ENCODE measurements at places on chromosomes 12 and 14.

DNA sequence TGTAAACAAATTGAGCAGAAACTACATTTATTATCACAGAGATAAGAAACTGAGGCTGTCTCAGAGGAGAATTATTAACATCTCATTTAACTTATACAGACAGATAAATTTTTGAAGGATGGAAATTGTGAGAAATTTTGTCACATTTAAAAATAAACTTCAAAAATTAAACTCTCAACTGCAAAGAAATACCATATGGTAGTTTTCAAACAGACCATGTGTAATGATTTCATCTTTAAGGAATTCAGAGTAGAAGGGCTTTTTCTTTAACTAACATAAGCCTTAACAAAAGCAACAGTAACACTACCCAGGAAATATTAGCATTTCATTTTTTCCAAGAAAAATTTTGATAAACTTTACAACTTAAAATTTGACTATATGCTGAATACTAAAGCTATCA is 26.6 kb downstream of the NUP37 start:
- no peak for DNase-seq

DNA sequence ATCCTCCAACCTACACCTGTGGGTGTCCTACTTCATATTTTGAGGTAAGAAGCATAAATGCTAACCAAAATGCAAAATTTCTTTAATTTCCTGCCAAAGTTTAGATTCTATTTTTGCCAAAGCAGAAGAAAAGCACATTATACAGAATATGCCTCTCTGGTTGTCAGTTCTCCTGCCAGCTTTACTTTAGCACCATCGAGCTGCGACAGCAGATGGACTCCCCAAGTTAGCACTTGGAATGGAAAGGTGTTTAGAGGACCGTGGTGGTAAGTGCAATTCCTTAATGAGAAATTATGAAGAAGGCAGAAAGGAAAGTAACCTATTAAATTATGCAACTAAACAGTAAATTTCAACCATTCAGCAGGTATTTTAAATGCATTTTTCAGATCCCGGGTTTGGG is 326.6 kb downstream of the RERGL start:
- no peak for DNase-seq

DNA sequence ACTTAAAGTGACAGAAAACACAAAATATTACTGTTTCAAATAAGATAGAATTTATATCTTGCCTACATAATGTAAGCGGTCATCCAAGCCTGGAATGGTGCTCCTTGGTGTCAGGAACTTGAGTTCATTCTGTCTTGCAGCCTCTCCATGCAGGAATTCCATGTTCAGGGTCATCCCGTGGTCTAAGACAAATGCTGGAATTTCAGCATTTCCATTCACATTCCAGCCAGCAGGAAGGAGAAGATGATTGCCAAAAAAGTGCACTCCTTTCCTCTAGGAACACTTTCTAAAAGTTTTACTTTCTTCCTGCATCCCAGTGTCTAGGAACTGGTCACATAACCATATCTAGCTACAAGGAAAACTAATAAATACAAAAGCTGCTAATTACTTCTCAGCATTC is 106.3 kb downstream of the PTPRO start:
- DNase-seq, result no peak

GRCh38 chr12:23028158-23028802 is 403.3 kb downstream of the ETNK1 start:
- DNase-seq, result no peak

GRCh38 chr12:22215467-22216253 is 118.8 kb downstream of the ST8SIA1 start:
- DNase-seq, result no peak

- no peak for DNase-seq
Observed at GRCh38 chr14:89163031-89163636, 253.9 kb downstream of the FOXN3 start.

DNA sequence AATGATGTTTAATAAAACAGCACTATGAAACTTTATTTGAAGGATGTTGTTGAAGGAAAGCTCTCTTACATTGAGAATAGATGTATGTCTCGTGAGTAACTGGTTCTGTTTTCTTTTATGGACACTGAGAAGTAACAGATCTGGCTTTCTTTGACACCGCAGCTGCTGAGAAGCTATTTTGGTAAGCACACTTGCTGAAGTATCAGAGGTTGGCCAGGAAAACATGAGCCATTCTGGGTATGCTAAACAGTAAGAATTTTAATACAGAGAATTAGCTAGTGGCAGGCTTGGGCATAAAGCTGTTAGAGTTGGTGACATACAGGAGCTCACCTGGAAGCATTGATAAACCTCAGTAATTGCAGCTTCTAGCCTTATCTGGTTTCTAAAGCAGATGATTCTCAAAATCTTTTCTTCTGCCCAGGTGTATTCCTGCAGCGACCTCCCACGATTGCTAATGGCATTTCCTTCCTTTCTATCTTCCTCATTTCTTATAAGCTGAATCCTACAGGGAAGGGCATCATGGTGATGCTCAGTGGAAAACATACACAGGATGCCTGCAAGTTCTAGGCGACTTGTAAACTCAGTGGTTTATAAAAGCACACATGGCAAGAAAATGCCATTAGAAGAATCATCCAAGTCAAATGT is 291.6 kb upstream of the SLC16A7 start:
- no peak for DNase-seq

DNA sequence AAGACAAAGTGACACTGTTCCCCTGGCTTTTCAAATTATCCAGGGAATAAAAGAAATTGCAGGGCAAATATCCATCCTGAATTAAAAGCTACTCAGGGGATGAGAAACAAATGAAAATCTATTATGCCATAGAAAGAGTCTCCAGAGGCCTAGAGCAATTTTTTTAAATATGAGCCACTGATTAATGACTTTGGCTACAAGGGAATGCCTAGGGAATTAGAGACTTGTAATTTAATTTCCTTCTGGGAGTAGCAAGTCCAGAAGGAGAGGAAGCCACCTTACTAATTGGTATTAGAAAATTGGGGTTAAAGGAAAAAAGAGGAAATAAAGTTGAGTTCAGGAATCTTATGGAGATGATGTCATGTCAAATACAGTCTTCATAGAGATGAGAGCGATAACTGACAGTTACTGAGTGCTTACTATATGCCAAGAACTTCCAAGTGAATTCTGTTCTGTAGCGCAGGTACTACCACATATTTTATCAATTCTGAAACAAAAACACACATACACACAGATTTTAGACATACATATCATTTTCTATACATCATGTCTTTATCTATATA is 304.4 kb downstream of the DUSP6 start:
- DNase-seq, result no peak

GRCh38 chr12:76687981-76688380 is 75.9 kb upstream of the ZDHHC17 start:
- no peak for DNase-seq

- no peak for DNase-seq
Observed at GRCh38 chr12:96210376-96211055, 16.3 kb downstream of the ELK3 start.

DNA sequence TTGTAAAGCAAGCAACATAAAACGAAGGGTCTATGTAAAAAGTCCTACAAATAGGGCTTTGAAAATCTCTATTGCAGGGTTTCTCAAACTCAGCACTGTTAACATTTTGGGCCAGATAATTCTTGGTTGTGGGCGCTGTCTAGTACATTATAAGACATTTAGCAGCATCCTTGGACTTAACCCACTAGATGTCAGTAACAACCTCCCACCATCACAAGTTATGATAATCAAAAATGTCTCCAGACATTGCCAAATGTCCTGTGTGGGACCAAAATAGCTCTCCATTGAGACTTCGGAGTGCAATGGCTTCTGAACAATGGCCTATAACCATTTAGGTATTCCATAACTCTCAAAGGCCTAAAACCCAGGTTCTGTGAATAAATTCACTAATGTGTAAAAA is 22.9 kb upstream of the DHRS7 start:
- DNase-seq, result no peak

DNA sequence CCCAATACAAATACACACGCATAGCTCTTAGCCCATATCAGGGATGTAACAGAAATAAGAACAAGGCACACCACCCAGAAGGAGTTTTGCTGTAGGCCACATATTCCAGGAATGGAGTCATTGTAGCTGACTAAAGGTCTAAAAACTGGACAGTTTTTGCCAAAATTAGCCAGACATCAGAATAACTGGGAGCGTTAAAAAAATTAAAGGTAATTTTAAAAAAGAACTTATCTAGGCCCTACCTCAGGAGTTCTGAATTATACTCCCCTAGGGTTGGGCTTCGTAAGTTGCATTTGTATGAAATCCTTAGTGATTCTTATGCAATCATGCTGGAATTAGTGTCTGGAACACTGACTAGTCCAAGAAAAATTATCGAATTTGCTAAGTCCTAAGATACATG is 987.7 kb downstream of the GALC start:
- DNase-seq, result no peak

DNA sequence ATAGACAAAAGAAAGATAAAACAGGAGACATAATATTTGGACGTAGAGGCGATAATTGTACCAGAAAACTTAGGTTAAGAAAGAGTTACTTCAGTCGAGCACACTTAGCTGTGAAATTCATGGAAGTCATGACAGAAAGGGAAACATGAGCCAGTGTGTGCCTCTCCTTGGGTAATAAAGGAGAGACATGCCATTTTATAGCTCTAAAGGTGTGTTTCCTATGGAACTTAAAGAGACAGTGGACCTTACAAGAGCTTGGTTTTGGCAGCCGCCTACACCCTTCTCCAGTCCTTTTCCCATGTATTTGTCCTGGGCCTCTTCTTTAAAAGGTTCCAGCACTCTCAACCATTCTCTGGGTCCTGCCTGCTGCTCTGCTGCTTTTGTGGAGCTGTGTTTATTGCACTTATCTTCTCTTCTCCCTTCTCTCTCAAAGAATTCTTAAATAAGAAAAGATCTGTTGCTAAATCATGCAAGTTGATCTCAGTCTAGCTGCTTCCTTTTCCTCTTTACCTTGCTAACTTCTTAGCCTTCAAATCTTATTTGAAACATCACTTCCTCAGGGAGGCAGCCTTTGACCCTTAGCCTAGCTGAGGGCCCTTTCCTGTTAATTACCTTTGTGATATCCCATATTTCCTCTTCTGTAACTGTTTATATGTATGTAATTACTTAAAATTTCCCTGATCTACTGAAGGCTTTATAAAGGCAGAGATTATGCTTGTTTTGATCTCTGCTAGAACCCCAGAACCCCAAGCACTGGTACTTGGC is 81.8 kb upstream of the EVL start:
- no peak for DNase-seq

- no peak for DNase-seq
Observed at GRCh38 chr12:107135177-107135576, 41.8 kb upstream of the CRY1 start.

GRCh38 chr14:33617154-33617553 is 333.7 kb downstream of the EGLN3 start:
- no peak for DNase-seq

DNA sequence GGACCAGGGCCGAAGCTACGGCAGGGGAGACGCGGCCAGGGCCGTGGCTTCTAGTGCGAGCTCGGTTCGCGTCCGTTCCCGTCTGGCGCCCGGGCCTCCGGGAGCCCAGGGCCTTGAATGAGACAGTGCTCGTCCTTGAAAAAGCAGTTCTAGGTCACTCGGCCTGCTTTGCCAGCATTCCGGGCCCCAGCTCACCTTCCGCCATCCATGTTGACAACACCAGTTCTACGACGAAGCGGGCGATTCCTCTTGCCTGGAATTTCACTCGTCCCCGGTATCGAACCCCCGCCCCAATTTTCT is 4.5 kb downstream of the OR10AD1 start:
- no peak for DNase-seq

DNA sequence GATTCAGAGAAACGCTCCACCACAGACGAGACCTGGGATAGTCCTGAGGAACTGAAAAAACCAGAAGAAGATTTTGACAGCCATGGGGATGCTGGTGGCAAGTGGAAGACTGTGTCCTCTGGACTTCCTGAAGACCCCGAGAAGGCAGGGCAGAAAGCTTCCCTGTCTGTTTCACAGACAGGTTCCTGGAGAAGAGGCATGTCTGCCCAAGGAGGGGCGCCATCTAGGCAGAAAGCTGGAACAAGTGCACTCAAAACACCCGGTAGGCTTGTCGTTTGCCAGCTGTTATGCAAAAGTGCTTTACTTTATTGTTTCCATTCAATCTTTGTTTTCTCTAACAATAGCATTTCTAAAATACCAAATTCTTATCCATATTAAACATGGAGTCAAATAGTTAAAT is 287.3 kb downstream of the NAV3 start:
- no peak for DNase-seq

- no peak for DNase-seq
Observed at GRCh38 chr14:68246074-68246785, 426.7 kb downstream of the RAD51B start.

DNA sequence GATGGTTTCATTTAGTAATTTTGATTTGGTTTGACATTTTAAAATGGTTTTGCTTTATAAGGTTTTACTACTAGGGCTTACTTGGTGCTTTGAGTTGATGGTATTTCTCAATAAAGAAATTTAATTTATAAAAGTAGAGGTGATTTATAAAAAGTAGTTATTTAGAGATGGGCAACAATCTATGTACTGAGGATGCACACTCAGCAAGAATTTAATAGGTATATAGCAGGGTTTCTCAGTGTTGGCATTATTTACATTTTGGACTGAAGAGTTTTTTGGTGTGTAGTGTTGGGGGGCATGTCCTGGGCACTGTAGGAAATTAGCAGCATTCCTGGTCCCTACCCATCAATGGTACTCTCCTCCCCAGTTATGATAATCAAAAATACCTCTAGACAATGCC is 47.7 kb downstream of the PPHLN1 start:
- DNase-seq, result no peak

DNA sequence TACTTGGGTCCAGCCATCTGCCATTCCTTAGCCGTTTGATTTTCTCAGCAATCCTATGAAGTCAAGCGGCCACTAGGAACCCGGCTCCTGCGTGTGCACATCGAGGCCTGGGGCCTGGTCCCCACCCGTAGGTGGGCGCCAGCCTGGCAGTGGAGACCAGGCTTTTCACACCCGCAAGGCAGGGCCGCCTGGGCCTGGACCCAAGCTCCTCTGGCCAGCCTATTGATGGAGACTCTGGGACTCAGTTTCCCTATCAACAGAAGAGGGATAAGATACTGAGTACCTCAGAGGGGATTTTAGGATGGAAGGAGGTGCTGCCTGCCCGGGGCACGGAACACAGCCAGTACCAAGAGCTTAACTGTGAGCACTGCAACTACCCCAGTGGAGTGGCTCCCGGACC is 104.3 kb upstream of the C14orf180 start:
- DNase-seq, result no peak
